ENCODE measurements at places on chromosomes 7 and 10.

- DNase-seq: no peak
Observed at GRCh38 chr10:101601541-101601940, 13.4 kb downstream of the DPCD start.

DNA sequence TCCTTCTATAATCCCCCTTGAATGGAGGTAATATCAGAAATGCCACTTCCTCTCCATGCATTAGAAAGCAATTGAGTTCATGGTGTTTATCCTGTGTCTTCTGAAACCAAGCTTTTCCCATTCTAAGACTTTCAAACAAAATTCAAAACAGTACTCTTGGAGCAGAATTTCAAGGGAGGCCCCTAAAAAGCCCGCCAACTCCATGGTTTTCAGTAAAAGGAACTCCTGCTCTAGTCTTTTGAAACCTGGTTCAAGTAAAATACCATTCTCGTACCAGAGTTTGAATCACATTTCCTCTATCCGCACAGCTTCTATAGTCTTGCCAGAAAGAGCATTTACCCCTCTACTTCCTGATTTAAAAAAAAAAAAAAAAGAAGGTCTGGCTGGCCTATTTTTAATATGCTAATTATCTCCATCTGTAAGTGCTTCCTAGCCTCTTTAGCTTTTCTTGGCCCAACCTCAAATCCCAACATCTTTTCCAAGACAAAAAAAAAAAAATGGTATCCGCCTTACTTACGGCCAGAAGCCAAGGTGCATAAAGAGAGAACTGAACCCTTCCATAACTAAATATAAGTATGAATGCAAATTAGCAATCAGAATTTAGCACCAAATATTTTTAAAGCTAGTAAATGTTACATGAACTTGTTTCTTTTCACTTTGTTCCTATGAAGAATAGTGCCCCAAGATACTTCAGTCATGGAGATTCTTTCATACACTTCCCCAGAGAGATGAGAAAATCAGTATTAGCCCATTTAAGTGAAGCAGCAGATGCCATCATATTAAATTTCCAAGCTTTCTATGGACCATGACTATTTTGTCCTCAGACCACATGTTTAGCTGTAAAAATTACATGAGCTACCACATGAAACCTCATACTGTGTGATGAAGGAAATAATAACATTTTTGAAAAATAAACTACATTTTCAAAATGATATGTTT, 199.9 kb upstream of the FAM3C start:
- no peak for DNase-seq

- DNase-seq: no peak
Observed at GRCh38 chr10:110797416-110797815, 74.3 kb upstream of the PDCD4 start.

GRCh38 chr10:45657033-45657926, 15.3 kb downstream of the ZFAND4 start:
- DNase-seq: no peak

GRCh38 chr10:71575451-71575850, 144.1 kb downstream of the C10orf105 start:
- DNase-seq: no peak

GRCh38 chr7:124645704-124646103, 119.9 kb downstream of the GPR37 start:
- DNase-seq: no peak

DNA sequence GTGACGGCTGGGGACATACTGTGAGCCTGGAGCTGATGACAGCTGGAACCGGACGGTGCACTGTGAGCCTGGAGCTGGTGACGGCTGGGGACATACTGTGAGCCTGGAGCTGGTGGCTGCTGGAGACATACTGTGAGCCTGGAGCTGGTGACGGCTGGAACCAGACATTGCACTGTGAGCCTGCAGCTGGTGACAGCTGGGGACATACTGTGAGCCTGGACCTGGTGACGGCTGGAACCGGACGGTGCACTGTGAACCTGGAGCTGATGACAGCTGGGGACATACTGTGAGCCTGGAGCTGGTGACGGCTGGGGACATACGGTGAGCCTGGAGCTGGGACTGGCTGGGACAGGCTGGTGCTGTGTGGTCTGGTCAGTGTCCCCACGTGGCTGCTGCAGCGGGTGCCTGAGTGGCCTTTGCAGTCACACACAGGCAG, 47.9 kb downstream of the PTPRN2 start:
- DNase-seq: no peak

GRCh38 chr10:75297021-75297599, 61.4 kb upstream of the COMTD1 start:
- DNase-seq: no peak

DNA sequence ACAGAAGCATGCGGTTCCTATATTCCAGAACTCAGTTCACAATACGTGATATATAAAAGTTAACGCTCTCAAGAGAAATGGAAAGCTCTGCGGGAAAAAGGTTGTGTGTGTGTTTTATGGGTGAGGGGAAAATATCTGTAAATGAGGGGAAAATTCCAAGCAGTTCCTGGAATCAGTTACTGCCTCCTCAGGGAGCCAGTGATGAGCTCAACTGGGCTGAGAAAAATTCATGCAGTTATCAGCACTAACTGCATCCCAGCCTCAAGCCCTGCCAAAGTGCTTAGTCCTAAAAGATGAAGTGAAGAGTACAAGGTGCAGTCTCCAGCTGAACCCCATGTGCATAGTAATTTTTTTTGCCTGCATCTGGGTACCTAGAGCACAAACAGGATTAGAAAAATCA, 191.9 kb downstream of the CDK14 start:
- no peak for DNase-seq

- no peak for DNase-seq
Observed at GRCh38 chr10:119713744-119714483, 11.9 kb upstream of the INPP5F start.

GRCh38 chr10:71010730-71011129, 122.4 kb upstream of the PCBD1 start:
- DNase-seq: no peak

- no peak for DNase-seq
Observed at GRCh38 chr10:77496941-77497420, 140.6 kb downstream of the KCNMA1 start.

GRCh38 chr7:70636169-70636568, 495.8 kb upstream of the GALNT17 start:
- no peak for DNase-seq

GRCh38 chr7:78178319-78178718, 379.7 kb downstream of the PHTF2 start:
- DNase-seq: no peak

DNA sequence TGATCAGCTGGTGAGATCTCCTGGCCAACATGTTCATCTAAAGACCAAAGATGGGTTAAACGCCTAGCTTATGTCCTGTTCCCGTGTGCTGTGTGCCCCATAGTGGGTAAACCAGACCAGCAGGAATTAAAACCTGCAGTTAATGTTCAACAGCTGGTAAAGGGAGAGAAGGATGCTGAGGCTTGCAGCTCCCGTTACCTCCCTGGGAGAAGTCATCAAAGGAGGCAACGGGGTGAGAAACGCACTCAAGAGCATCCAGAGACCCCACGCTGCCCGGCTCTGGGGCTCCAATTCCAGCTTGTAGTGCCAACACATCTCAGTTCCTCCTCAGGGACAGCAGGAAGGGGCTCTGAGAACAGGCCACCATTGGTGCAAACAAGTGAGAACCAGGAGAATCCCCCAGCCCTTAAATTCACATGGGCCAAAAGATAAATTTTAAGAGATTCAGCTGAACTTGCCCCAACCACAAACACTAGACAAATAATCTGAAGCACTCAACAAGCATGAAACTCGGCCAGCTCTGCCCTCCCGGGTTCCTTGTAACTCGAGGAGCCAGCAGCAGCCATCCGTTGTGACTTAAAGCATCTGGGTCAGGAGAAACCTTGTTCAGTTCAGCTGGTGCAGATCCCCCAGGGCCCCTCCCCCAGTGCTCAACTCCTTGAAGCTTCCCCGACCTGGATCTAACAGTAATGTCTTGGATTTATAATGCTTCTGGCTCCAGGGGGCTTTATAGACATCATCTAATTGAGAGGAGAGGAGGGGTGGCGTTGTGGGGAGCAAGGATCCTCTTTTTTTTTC, 29.4 kb downstream of the FAM241B start:
- no peak for DNase-seq

DNA sequence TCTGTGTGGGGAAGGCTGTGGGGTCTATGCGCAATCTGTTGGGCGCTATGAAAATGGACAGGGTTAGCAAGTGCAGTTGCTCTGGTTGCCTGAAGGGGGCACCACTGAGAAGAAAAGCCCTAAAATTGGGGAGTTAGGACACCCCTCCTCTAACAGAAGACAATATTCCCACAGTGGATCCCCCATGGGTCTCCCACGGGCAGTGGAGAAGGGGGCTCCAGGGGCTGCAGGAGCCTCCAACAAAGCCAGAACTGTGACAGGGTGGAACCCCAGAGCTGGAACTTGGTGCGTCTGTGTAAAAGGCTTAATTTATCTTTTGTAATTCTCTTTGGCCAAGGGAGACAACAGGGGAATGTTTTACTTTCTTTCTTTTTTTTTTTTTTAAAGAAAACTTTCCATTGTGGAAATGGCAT, 12.5 kb upstream of the COL13A1 start:
- DNase-seq: no peak

DNA sequence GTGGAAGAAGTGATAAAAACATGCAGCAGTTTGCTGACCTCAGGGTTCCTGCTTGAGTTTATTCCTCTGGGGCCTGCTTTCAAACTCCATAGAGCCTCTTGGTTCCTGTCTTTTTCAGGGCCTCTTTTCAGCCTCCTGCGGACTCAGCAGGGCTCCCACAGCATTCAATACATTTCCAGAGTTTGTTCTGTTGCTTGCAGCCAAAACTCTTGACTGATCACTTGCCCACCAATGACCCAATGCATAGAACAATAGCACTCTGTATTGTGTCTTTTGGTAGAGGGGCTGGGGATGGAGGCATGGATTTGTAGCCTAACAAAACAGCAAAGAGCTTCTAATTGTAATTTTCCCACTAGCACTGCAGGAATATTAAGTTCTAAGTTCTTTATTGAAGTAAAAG, 50.8 kb upstream of the CREB5 start:
- DNase-seq: no peak

- no peak for DNase-seq
Observed at GRCh38 chr7:31796375-31796774, 109.4 kb downstream of the PPP1R17 start.

DNA sequence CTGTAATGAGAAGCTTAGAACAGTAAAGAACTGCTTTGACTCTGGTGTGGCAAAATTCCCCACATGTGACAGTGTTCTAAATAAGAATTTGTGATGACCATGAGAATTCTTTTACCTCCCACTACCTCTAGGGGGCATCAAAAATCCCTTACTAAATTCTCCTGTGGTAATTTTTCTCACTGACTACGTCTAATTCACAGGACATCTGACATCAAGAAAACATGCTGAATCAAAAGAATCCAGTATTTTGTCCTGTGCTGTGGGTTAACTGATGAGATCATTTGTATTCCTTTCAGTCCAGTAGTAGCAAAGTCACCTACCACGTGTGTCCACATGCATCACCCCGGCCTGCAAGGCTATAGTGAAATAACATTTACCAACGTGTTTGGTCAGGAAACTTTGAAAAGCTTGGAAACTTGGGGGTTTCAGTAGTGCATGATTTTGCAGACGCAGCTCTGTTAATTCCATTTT, 103.8 kb downstream of the ATE1 start:
- no peak for DNase-seq

DNA sequence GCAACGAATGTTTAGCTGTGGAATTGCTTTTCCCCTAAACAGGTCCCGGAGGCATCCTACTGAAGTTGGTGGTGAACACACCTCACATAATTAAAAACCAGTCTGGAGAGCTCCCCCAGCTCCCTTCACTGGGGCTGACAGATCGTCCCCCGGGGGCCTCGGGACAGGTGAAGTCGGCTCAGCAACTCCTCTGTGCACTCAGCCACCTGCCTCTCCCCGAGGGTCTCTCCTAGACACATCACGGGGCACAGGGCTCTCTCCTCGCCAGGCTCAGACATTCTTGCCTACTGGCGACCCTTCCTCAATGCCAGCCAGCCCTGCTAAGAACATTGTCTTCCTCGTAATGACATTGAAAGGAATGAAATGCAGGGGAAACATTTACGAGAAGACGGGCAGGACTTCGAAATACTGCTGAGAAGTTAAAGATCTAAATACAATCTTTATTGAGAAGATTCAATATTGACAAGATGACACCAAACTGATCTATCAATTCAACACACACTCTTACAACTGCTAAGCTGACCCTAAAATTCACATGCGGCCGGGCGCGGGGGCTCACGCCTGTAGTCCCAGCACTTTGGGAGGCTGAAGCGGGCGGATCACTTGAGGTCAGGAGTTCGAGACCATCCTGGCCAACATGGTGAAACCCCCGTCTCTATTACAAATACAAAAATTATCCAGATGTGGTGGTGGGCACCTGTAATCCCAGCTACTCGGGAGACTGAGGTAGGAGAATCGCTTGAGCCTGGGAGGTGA, 88.1 kb upstream of the DNAAF5 start:
- no peak for DNase-seq

DNA sequence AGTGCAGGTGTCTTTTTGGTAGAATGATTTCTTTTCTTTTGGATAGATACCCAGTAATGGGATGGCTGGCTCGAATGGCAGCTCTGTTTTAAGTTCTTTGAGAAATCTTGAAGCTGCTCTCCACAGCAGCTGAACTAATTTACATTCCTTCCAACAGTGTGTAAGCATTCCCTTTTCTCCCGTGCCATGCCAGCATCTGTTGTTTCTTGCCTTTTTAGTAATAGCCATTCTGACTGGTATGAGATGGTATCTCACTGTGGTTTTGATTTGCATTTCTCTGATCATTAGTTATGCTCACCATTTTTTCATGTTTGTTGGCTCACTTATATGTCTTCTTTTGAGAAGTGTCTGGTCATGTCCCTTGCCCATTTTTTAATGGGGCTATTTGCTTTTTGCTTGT, 486.3 kb downstream of the GALNT17 start:
- DNase-seq: no peak

- DNase-seq: no peak
Observed at GRCh38 chr7:111320133-111320532, 229.2 kb downstream of the LRRN3 start.

- DNase-seq: no peak
Observed at GRCh38 chr7:41887416-41887815, 184.5 kb upstream of the INHBA start.

GRCh38 chr7:101104193-101104713, 19.0 kb downstream of the TRIM56 start:
- DNase-seq: no peak

DNA sequence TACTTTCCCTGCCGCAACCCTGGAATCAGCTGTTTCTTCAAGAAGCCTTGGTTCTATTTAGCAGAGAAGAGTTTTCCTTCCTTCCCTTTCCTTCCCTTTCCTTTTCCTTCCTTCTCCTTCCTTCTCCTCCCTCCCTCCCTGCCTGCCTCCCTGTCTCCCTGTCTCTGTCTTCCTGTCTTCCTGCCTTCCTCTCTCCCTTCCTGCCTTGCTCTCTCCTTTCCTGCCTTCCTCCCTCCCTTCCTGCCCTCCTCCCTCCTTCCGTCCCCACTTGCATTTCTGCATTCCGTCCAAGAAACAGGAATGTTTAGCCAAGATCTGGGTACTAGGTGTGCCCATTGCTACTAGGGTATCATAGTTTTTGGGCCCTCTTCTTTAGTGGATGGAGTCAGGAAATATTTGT, 21.9 kb downstream of the SND1 start:
- no peak for DNase-seq
